ENCODE measurements at places on chromosomes 11 and 22.

GRCh38 chr11:132253469-132254264 lies 883.3 kb downstream of the NTM start:
- DNase-seq = no peak

DNA sequence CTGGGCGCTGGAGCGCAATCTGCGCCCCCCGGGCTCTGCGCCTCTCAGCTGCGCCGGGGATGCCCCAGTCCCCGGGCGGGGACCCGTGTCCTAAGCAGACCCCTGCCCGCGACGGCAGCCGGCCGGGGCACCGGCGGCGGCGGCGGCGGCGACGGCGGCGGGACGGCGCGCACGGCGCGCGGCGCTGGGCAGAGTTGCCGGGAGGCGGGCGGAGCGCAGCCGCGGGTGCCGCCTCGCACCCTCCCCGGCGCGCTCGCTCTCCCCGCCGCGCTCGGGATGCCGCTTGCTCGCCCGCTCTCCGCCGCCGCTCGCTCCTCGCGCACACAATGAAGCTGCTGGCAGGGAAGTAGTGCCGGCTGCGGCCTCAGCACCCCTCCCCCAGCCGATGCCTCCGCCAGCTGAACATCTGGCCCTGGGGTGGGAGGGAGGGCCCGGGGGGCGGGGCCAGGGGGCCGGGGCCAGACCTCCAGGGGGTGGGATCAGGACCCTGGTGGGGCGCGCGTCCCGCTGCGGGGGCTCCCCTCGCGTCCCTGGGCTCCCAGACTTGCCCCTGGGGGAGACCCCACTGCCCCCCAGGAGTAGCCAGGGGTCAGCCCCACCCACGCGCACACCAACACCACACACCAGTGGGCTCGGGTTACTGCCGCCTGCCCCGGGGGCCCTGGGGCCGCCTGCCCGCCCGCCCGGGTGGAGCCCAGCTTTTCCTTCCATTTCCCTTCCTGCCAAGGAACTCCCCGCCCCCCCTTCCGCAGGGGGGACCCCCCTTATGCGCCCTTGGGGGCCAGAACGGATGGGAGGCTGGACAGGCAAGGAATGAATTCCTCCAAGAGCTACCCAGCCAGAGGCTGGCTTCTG lies at the start of gene RCOR2:
TSS of gene RCOR2 (minus strand) at position 328 of the 855 bp plus-strand sequence. CDS start 708 bp downstream, outside the sequence.
- DNase-seq = peak; percentile 28

DNA sequence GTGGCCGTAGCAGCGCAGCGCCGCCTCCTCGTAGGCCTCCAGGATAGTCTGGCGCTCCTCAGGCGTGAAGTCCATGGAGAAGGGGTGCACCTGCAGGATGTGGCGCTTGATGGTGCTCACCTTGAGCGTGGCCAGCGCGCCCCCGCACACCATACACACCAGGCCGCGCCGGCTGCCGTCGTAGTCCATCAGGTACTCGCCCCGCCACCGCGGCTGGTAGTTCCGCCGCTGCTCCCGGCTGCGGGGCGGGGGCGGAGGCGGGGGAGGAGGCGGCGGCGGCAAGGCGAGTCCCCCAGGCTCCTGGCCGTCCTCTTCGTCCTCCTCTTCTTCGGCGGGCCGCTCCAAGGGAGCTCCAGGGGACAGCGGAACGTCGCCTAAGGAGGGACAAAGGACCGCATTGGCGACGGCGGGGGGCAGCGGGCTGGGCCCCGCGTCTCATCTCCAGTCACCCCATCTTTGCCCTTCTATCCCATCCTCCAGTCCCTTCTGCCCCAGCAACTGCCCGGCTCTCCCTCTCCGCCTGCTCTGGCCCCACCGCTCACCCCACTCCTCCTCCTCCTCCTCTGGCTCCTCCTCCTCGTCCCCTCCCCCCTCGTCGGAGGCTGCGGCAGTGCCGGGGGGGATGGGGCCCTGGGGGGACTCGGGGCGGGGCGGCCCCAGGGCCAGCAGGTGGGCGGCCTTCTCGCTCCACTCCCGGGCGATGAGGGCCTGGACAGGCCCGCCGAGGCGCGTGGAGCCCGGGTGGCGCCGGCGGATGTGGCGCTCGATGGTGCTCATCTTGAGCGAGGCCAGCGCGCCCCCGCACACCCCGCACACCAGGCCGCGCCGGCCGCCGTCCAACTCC lies 4.9 kb downstream of the ZFTA start:
- DNase-seq = no peak

GRCh38 chr22:50473855-50474671 lies 772 bp downstream of the SBF1 start:
- no peak for DNase-seq

GRCh38 chr22:31896472-31896871 lies 47.9 kb upstream of the YWHAH start:
- DNase-seq = no peak

Data from stimulated activated CD4-positive, alpha-beta T cell treated with anti-CD3 and anti-CD28 coated beads, Interleukin-1b, Interleukin-23, amount 100 ng/mL, for 1 hour (primary cell).